ENCODE measurements at places on chromosomes 1 and 21.

DNA sequence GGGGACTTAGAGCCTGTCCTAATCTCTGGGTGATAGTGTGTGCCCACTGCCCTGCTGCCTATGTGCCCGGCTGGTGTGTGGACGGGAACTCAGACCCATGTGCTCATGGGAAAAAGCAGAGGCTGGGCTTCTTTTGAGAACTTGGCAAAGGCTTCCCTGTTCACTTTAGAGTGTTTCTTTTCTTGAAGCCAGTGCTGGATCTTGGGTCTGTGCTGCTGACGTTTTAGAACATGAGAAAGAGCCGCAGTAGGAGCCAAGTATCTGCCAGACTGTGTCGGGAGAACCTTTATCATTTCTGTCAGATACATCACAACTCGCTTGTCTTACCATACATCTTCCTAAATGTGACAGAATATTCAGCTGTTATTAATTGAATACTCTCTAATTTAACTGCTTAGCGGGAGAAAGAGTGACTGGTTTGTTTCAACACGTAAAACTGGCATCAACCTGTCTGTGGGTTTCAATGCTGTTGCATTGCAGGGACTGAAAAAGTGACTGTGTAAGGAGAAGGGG lies 195.2 kb downstream of the PBX1 start:
- DNase-seq = no peak

GRCh38 chr1:225464851-225465792 lies 37.3 kb upstream of the LBR start:
- DNase-seq = no peak

DNA sequence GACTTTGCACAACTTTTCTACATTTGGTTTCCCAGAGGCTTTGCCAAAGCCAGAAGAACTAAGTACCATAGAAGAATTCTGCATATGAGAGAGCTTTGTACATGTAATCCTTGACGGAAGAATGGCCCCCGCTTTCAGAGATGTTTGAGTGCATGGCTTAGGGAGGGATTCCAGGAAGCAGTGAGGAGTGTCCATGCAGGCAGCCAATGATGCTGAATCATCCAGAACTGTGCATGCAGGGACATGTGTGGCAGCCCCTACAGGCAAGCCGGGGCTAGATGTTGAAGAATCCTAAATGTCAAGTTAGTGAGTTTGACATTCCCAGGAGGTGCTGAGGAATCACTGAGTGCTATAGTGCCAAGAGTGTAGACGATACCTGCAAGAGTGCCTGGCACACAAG lies 9.9 kb upstream of the HAO2 start:
- no peak for DNase-seq

GRCh38 chr21:16620786-16621320 lies 891.1 kb downstream of the USP25 start:
- DNase-seq = no peak

DNA sequence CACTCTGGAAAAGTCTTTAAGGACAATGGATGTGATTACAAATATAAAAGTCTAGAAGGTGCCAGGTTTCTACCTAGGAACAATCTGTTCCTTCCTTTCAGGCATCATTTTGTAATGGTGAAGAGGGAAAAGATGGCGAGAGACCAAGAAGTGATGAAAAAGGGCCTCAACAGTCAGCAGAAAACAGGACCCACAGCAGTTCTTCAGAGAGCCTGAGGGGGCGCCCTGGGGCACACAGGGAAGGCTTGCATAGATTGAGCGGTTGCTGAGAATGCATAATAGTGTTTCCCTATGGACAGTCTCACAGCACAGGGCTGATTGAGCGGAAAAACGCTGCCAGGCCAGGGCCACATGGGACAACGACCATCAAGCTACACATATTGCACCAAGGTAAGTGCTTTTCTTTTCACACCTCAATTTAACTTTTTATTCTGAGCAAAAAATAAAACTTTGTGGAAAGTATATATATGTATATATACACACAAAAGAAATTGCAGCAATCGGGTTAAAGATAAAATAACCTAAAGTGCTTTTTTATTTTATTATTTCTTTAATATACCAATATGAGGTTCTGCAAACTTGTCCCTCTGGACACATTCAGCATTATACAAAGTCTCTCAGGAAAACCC lies 3.1 kb upstream of the YRDC start:
- DNase-seq = no peak

DNA sequence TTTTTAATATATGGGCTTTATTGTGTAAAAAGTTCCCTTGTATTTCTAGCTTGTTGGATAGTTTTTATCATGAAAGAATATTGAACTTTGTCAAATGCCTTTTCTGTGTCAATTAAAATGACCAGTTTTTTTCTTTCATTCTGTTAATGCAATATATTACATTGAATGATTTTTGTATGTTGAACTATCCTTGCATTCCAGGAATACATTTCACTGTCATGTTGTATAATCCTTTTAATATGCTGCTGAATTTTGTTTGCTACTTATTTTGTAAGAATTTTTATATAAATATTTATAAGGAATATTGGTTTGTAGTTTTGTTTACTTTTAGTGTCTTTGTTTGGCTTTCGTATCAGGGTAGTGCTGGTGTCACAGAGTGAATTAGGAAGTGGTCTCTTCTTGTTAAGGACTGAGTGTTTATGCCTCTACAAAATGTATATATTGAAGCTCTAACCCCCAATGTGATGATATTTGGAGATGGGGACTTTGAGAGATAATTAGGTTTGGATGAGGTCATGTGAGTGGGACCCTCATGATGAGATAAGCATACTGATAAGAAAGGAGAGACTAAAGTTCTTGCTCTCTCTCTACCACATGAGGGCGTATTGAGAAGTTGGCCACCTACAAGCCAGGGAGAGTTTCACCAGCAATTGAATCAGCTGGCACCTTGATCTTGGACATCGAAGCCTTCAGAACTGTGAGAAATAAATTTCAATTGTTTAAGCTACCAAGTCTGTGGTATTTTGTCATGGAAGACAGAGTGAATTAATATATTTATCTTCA lies 12.0 kb upstream of the SLAMF6 start:
- no peak for DNase-seq

GRCh38 chr1:8438489-8438888 lies 120.6 kb downstream of the SLC45A1 start:
- no peak for DNase-seq

- DNase-seq = no peak
These were observed 69.6 kb downstream of the CD34 start for GRCh38 chr1:207841293-207841692.

GRCh38 chr1:152392909-152393308 lies 21.2 kb downstream of the CRNN start:
- DNase-seq = no peak

GRCh38 chr1:222054416-222054815 lies 312.5 kb upstream of the DUSP10 start:
- DNase-seq = no peak

DNA sequence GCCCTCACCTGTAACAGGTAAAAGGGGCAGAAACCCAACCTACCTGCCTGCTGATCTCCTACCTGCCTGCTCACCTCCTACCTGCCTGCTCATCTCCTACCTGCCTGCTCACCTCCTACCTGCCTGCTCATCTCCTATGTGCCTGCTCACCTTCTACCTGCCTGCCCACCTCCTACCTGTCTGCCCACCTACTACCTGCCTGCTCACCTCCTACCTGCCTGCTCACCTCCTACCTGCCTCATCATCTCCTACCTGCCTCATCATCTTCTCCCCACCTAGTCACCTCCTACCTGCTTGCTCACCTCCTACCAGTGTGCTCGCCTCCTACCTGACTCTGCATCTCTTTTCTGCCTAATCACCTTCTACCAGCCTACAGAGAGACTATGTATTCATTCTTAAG lies 452.9 kb downstream of the MATN1 start:
- no peak for DNase-seq

DNA sequence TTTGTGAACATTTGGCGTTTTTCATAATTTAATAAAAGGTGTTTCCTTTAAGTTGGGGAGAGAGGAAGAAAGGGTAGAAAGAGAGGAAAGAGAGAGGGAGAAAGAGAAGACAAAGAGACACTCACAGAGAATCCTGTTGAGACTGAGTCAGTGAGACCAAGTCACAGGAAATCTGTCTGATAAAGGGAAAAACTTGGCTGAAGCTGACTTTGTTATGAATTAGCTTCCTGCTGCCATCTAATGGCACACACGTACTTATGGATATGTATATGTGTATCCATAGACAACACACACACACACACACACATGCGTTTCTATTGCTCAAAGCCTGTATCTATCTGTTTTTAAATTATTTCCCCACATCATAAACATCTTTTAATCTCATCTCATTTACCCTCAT lies 42.5 kb upstream of the DISC1 start:
- peak; percentile 22 for DNase-seq

GRCh38 chr1:185058110-185058509 lies 12.8 kb downstream of the RNF2 start:
- no peak for DNase-seq

DNA sequence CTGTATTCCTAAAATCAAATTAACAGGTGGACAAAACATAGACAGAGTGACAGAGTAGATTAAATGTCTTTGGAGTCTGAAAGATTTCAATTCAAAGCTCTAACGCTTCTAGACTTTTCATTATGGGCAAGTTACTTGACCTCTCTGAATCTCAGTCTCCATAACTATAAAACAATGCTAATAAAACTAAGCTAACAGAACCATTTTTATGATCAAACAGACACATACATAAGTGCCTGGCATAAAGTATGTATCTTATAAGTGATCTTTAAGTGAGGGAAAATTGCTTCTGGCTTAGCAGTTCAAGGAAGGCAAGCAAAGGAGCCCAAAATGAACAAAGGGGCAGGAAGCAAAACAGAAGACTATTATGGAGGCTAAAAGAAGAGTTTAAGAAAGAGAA lies 216.8 kb upstream of the TNR start:
- DNase-seq = no peak

GRCh38 chr1:229579059-229579673 lies 20.7 kb upstream of the ABCB10 start:
- DNase-seq = no peak

DNA sequence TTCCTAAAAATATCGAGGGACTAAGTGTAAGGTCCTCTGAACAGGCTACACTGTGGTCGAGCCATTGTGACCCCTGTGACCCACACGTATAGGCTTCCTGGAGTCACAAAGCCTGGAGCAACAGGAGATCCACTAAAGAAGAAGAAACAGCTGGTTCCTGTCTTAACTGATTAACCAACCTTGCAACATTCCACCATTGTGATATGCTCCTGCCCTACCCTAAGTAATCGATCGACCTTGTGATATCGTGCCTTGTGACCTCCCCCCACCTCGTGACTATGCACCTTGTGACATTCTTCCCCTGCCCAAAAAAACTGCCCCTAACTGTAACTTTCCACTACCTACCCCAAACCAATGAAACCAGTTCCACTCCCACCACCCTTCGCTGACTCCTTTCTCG lies 304.6 kb upstream of the FAM78B start:
- DNase-seq = no peak

GRCh38 chr1:157086299-157086698 lies 13.3 kb downstream of the ETV3L start:
- no peak for DNase-seq

Measured in GM04503 (cell line).